ENCODE measurements at places on chromosomes 16 and 17.

DNA sequence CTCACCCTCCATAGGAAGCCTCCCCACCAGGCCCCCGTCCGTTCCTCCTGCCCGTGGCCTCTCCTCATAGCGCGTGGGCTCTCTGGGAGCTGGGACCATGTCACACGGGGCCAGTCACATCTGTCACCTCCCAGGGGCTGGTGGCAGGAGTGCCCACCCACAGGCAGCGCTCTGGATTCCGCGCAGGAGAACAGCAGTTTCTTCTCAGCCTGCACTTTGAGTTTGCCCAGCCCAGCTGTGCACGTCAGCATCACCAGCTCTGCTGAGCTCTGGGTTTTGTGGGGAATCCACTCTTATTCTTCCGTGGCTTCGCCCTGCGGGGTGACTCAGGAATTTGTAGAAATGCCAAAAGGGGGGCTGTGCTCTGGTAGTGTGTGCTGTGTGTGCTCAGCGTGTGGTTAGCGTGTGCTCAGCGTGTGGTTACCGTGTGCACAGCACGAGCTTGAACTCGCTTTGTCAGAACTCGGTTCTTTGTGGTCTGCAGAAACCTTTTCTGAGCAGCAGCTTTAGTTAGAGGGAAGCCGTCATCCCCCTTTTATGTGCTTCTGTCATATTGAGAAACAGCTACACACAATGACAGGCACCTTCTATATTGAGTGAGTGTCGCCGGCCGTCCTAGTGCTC lies 3.2 kb downstream of the ACSF3 start:
- DNase-seq: no peak
- peak overlapping the region; percentile 87 for H3K27ac ChIP-seq
- peaks cover 5% of the 10 kb centered on the region for H3K27me3 ChIP-seq

DNA sequence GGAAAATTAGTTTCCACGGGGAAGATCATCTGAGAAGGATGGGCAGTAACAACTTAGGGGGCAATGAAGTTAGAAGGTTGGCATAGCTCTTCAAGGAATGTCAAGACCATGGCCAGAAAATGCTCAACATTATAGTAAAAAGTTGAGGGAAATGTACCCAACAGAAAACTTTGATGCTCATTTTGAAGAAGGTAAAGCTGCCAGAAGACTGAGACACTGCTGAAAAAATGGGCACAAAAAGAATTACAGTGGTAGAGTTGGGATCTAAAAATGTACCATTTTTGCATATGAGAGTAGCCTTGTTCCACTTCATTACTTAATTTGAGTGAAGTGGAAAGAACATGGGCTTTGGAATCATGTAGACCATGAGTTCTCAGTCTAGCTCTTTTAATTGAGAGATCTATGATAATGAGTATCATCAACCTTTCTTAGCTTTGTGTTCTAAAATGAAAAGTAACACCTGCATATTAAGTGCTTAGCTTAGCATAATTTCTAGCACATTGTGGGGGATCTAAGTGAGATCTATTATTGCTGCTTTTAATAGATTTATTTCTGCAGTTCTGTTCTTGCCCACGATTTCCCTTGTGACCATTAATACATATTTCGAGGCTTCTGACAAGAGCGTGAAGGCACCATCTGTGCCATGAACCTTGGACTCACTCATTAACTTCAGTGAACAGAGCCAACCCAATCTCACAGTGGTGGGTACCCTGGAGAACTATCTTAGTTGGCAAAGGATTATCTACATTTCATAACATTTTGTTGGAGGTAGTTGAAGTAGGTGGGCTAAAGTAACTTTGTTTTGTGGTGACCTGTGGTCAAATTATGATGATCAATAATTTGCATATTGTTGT lies 3.0 kb downstream of the NACA2 start:
- peaks cover 4% of the 10 kb centered on the region for H3K27me3 ChIP-seq
- no peak overlapping the region for H3K27ac ChIP-seq
- no peak for DNase-seq
- no peak overlapping the region for H3K4me3 ChIP-seq
- H3K36me3 ChIP-seq: no peaks in the 10 kb centered on the region
- H3K4me1 ChIP-seq: no peaks in the 10 kb centered on the region

GRCh38 chr17:38872027-38872511 lies 2.2 kb downstream of the LASP1 start:
- H3K27me3 ChIP-seq: no peaks in the 10 kb centered on the region
- H3K4me3 ChIP-seq: peak overlapping the region; percentile 95
- peak overlapping the region; percentile 97 for H3K27ac ChIP-seq
- no peak for DNase-seq
- peaks cover 70% of the 10 kb centered on the region for H3K4me1 ChIP-seq

GRCh38 chr17:7323731-7324437 lies 5.3 kb downstream of the NEURL4 start:
- no peaks in the 10 kb centered on the region for H3K27me3 ChIP-seq
- H3K4me3 ChIP-seq: no peak overlapping the region
- peaks cover 20% of the 10 kb centered on the region for H3K4me1 ChIP-seq
- H3K36me3 ChIP-seq: no peaks in the 10 kb centered on the region

DNA sequence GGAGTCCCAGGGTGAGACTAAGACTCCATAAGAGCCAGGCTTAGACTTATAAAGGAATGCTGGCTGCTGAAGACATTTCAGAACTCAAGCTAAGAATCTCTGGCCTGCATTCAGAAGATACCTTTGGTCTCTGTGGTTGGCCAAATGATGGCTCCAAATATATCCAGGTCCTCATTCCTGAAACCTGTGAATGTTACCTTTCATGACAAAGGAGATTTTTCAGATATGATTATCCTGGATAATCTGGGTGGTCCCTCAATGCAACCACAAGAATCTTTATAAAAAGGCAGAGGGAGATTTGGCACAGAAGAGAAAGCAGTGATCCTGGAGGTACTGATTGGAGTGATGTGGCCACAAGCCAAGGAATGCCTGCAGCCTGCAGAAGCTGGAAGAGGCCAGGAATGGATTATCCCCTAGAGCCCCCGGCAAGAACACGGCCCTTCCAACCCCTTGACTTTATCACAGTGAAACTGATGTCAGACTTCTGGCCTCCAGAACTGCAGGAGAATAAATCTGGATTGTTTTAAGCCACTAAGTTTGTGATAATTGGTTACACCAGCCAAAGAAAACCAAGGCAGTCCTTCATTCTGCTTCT lies 253.3 kb downstream of the SLC39A11 start:
- no peak overlapping the region for H3K27ac ChIP-seq
- DNase-seq: no peak
- H3K4me1 ChIP-seq: no peaks in the 10 kb centered on the region
- peaks cover 14% of the 10 kb centered on the region for H3K36me3 ChIP-seq
- no peaks in the 10 kb centered on the region for H3K27me3 ChIP-seq

GRCh38 chr16:23015580-23015979 lies 133.7 kb downstream of the USP31 start:
- peaks cover 19% of the 10 kb centered on the region for H3K27me3 ChIP-seq
- H3K4me1 ChIP-seq: no peaks in the 10 kb centered on the region
- no peak overlapping the region for H3K4me3 ChIP-seq
- H3K36me3 ChIP-seq: no peaks in the 10 kb centered on the region
- DNase-seq: no peak
- H3K27ac ChIP-seq: no peak overlapping the region

Data from natural killer cell treated with Interleukin-12 subunit alpha and Interleukin-12 subunit beta and Interleukin-15 and Interleukin-18, amount 100 ng/mL, for 72 hours (primary cell).